CD4-positive, alpha-beta T cell (primary cell): ENCODE measurements at places on chromosomes 2 and 18.

DNA sequence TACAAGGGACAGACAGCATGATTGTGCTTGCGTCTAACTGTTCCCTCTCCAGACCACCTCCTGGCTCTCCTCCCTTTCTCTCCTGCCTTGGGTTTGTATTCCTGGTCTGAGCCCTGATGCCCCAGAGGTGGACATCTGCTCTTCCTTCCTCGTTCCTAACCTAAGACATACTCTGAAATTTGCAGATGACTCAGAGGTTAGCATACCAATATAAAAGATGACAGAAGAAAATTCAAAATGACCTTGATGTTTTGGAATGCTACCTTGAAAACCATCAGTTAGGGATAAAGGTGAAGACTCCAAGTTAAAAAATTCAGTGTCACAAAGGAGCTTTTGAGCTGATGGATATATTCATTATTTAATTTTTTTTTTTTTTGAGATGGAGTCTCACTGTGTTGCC lies 12.9 kb downstream of the SMYD1 start:
- no peak for DNase-seq

DNA sequence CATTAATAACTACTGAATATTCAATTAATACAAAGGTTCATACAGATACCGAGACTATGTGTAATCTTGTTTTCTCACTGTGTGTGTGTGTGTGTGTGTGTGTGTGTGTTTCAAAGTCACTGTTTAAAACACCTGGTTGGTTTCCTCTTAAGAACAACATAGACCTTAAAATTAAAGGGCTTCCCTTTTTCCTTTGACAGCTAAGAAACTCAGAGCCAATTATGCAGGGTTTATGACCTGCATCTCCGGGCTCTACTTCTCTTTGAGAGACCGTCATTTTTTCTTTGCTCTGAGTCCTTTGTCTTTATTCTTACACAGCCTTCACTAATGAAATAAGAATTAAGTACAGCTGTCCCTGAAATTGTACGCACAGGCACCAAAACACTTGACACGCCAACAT lies 145.6 kb downstream of the HDAC4 start:
- no peak for DNase-seq

DNA sequence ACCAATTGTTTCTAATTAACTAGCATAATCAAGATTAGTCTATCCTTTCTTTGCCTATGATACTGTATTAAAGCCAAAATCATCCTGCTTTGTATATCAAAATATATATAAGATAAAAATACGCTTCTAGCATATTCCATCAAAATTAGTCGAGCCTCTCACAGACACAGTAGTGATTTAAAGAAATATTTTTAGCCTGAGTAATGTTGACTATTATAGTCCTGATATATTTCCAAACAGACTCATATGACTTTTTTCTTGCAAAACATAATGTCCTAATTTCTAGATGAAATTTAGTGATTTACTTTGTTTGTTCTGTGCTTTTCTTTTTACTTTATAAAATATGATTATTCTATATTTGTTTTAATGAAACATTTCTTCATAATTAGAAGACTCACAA lies 30.9 kb downstream of the FAP start:
- DNase-seq, result no peak

DNA sequence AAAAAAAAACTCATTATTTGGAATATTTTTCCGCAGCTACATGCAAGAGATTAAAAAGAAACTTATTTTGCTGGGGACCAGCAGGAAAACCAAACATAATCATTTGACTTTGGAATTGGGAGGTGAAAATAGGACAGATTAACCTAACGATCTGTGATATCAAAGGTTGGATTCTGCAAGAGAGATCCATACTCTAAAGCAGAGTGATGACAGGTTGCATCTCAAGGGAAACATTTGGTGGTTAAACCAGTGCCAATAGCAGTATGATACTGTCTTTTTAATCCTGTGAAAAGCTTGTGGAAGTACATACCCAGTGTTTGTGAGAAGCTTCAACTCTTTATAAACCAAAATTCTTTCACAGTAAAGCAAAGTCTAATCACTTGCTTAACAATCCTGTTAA lies 5.3 kb upstream of the IKZF2 start:
- DNase-seq, result no peak

- DNase-seq, result no peak
These were observed 424.6 kb downstream of the METTL4 start for GRCh38 chr18:2146754-2147153.

DNA sequence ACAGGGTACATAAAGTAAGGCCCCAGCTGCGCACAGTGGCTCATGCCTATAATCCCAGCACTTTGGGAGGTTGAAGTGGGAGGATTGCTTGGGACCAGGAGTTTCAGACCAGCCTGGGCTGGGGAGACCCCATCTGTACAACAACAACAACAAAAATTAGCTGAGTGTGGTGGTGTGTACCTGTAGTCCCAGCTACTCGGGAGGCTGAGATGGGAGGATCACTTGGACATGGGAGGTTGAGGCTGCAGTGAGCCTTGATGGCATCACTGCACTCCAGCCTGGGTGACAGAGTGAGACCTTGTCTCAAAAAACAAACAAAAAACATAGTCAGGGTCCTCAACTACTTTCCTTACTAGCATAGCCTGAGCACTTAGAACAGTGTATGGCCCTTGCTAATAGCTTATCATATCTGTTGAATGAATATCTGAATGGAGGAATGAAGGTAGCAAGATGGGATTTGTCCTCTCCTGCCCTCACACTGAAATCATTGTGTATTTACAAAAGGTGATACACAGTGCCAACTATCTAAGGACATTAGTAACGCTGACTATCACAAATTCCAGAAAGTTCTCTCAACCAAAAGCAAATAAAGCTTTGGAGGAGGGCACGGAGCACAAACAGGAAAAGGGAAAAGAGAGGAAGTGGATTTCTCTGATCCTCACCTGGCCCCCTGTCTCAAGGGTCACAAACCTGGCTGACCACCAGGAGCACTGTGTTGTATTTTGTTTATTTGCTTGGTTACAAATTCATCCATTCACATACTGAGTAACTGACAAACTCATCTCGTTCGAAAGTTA lies 38.1 kb downstream of the L3MBTL4 start:
- no peak for DNase-seq
